AG10803 (cell line): ENCODE measurements at places on chromosomes 11 and 22.

DNA sequence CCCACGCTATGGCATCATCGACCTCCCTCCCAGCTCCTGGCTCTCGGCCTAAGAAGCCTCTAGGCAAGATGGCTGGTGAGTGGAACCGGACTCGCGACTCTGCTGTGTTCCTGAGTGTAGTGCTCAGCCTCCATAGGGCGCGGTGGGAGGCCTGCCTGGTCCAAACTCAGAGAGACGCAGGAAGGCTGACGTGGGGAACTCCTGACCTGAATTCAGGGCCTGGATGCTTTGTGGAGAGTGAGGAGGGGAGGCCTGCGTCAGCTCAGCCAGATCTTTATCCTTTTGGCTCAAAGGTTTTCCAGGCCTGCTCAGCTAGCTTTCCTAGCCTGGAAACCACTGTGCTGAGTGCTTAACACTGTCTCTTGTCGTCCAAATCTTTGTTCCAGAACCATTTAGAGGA, 8.0 kb downstream of the TIRAP start:
- no peak for DNase-seq

DNA sequence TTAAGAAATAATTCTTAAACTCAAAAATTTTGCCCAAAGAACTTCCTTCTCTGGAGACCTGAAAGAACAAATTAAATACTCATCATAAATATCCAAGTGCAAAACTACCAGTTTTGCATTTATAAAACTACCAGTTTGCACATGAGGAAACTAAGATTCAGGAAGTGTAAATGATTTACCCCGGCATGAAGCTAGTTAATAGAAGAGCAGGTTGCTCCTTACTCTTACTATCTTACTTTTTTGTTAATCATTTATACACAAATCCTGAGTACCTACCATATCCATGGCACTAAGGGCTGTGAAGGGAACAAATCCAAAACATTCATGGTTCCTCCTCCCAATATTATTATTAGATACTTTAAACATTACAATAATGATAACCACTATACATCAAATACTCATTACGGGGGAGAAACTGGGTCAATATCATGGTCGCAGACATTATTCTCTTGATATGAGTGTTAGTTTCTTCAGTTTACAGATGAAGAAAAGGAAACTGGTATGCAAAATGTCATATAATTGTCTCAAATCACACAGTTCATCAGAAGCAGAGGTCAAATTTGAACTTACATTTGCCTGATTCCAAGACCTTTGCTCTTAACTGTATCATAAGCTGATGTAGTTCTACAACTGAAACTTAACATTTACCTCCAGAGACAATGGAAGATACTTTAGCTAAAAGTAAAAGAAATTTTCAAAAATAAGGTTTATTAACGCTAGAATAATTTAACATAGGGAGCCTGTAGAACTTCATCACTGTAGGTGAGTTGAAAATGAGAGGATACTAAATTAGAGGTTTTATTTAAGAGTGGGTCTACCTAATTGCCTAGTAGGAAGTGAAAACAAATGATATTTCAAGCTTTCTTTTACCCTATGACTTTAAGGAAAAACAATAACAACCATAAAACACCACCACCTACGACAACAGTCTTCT, 74.5 kb downstream of the FAM76B start:
- DNase-seq, result no peak

DNA sequence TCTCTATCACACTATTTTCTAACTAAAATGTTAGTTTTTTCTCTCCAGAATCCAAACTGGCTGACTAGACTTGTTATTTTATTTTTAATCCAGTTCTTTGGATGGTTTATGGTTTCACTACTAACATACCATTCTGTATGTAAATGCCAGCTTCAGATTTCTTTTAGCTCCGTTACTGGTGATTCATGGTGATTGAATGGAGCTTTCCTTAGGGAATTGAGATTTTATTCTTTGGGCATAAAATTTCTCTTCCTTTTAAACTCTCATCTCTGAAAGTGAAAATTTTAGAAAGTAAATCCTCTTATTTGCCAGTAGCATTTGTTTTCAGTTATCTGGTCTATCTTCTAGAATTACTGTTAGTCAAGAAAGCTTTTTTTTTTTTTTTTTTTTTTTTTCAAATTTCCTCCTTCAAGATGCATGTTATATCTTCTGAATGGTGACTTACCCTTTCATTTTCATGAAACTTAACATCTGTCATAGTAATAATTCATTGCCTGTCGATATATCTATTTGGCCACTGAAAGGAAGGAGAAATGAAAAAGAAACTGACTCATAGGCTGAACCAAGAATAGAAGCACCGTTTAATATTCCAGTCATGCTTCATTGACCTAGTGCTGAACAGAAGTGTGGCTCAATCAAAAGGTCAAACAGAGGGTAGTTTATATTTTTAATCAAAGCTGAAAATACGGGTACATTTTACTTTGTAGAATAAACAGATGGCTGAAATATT, 6.4 kb downstream of the ENDOD1 start:
- DNase-seq, result peak; percentile 62

- no peak for DNase-seq
These were observed 400.4 kb downstream of the NXPE2 start for GRCh38 chr11:115078461-115079438.

- DNase-seq, result peak; percentile 70
These were observed 34.7 kb downstream of the RNF169 start for GRCh38 chr11:74783241-74783871.

DNA sequence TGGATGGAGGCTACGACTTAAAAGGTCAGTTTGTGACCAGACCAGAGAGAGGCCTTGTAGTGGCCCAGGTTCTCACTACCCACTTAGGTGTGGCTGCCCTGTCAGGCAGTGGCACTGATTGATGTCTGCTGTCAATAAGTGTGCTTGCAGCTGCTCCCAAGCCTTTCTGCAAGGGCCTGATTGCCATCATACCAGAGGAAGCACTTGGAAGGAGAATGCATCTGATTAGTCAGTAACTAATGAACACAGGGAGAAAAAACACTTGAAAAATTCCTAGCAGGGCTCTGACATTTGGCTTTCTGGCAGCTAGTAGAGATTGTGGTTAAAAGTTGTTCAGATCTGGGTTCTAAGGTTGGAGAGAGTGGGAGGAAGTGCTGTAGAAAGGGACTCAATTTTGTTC, 107.5 kb downstream of the NAV2 start:
- DNase-seq, result peak; percentile 84

DNA sequence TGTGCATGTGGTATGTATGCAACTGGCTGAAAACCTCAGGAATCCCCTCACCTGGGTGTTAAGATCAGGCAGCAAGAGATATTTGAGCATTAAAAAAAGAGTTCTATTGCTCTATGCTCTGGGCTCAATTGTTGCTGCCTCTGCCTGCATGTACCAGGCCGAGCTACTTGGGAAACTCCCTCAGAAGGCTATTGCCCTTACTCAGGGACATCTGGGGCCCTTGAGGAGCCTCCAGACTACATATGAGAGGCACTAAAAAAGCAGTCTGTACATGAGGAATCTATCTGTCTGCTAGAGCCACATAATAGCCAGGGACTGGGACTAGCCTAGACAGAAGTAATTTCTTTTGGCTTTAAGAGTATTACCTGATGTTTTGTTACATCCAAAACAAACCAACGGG, 120.1 kb downstream of the SWAP70 start:
- peak; percentile 45 for DNase-seq

DNA sequence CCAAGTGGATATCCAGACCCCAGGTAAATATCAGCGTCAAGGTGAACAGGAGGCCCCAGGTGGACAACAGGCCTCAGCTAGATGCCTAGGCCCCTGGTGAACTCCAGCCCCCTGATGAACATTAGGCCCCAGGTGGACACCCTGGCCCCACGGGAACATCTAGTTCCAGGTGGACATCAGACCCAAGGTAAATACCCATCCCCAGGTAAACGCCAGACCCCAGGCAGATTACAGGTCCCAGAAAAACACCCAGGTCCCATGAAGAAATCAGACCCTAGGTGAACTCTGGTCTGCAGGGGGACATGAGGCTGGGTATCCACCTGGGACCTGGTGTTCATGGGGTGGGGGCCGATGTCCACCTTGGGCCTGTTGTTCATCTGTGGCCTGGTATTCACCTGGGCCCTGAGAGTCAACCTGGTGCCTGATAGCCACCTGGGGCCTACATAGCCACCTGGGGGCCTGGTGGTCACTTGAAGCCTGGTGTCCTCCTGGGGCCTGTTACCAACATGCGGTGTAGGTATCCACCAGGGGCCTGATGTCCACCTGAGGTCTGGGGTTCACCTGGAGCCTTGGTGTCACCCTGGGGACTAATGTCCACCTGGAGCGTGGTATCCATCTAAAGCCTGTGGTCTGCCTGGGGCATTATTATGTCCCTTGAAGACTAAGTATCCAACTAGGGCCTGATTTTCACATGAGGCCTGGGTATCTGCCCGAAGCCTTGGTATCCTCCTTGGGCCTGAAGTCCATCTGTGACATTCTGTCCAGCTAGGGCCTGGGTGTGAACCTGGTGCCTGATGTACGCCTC, 56.8 kb upstream of the SEPTIN5 start:
- no peak for DNase-seq

- DNase-seq, result no peak
These were observed 44.5 kb downstream of the GALNT18 start for GRCh38 chr11:11577251-11577855.

- DNase-seq, result peak; percentile 82
These were observed 13.0 kb upstream of the BCL9L start for GRCh38 chr11:118938491-118939403.

DNA sequence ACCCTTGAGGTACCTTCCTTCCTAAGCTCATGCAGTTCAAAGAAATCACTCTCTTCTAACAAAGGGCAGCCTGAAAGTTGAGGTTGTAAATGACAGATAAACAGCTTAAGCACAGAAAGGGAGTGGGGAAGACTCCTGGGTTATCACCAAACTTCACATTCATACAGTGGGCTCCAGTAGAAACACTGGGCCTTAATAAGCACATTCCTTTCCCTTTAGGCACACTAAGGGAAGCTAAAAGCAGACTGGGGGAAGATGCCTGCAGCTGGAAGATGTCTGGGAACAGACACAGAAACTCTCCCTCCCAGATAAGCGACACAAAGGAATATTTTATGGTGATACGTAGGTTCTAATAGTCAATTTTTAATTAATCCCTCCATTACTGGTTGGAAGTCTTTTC, 350.3 kb upstream of the MPPED2 start:
- peak; percentile 37 for DNase-seq

DNA sequence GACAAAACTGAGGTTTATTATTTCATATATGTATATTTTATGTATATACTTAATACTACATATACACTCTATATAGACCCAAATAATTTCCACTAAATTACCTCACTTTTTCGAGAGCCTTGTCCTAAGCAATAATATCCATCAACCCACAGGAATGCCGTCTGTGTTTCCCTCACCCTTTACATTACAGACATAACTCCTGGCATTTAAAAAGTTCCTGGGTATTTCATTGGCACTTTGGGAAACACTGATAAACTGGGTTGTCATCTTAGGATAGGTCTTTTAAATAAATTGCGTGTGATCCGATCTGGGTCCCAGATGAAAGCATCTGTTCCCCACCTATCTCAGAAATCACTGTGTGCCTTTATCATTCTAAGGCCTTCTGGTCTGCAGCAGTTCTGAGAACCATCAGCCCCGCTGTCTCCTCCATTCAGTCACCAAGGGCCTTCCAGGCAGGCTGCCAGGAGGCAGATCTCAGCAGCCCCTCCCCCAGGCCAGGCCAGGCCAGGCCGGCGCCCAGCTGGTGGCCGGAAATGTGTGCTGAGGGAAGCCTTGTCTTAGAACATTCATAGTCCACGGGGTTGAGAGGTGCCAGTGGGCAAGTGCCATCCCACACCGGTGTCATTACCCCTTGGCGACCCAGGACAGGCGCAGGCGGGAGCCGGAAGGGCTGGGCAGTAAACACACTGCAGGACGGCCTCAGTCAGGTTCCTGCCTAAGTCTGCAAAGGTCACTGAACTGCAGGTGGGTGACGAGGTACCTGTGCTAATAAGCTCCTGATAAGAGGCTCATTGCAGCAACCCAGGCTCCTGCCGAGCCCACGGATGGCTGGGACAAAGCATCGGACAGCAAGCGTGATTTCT, 3.3 kb downstream of the FGF19 start:
- peak; percentile 39 for DNase-seq

DNA sequence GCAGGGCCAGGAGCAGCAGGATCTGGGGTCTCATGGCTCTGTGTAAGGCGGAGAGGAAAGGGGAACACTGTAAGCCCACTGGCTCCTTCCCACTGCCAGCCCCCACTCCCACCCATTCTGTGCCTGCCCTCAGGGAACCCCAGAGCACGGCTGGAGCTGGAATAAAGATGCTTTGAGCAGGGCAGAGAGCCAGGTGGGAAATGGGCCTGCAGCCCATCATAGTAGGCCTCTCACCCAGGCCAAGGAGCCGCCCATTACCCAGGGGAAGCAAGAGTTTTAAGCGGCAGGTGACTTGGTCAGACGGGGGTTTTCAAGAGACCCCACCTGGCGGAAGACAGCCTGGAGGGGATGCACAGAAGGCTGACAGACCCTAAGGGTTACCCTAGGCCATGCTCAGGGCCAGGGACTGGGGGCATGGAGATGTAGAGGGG, 4.6 kb downstream of the LRRC32 start:
- DNase-seq, result no peak

- no peak for DNase-seq
These were observed 173.4 kb upstream of the TTC12 start for GRCh38 chr11:113141010-113141409.

- no peak for DNase-seq
These were observed 23.3 kb upstream of the CD44 start for GRCh38 chr11:35115688-35116030.

- no peak for DNase-seq
These were observed 375.1 kb downstream of the OPCML start for GRCh38 chr11:133156986-133157745.

DNA sequence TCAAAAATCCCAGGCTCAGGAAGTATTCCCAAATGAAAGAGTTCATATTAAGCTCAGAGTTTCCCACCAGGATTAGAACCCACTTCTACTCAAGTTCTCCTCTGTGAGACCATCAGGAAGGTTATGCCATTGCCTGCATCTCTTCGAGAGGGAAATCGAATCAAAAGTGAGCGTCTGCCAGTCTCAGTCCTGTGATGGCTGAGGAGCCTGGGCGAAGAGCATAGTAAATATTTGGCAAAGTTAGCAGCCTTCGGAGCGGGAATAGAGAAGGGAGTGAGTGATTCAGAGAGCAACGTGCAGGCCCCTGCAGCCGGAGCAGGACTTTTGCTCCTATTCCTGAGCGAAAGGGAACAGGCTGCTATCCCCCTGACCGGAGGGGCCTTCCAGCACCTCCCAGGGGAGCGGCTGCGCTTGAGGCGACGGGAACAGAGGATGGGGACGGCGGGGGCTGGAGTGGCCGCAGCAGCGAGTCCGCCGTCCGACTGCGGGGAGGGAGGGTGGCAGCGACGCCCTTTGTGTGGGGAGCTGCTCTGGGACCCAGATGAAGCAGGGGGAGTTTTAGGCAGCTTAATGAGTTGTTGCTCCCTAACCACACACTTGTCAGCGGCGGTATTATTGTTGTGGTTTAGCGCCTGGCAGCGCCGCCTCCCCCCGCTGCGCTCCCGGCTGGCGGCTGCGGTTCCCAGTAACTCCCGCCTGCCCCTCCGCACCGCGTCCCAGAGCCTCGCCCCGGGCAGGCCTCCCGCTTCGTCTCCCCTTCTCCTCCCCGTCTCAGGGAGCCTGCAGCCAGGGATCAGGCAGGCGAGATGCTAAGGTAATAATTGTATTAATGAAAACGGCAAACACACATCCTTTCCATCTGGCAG, 21.7 kb upstream of the NRGN start:
- DNase-seq, result no peak
